Daoy (cell line): ENCODE measurements at places on chromosomes 16 and 17. TPM values are rescaled to one million over a fixed set of nuclear protein-coding genes. Genes with fewer than 3 reads are reported as not detected.

The RCVRN gene
- not detected in 2 replicates for total RNA-seq

GRCh38 chr17:861364-861763 lies 79.2 kb downstream of the MRM3 start:
- no peak for DNase-seq

GRCh38 chr17:7930841-7931631 lies 710 bp downstream of the TRAPPC1 start:
- DNase-seq, result no peak

DNA sequence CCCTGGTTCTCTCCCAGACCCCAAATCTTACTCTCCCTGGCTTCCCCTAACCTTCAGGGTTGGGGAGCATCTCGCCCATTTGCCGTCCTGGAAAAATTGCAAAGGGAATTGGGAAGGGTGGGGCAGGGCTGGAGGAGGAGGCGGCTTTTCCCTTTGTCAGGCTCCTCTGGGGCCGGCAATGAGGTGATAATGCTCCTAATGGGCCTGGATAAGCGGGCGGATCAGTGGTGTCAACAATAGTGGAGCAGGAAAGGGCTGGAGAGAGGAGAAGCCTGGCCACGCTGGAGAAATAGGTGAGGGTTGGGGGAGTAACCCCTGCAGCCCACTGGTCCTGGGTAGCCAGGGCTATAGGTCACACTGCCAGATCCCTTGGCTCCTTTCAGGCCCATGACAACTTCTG lies 12.3 kb downstream of the SCN4A start:
- DNase-seq, result no peak
